ENCODE measurements at places on chromosomes 13 and 19. TPM values are rescaled to one million over a fixed set of nuclear protein-coding genes. Genes with fewer than 3 reads are reported as not detected.
A peak's percentile ranks its signal among the peaks of the same experiment; 100 is the strongest.

The PGLYRP2 gene
- total RNA-seq: not detected

The KLK15 gene
- total RNA-seq: not detected

The LIPE gene
- total RNA-seq: 5.9 TPM

The TTYH1 gene
- not detected for total RNA-seq

The FGF9 gene
- total RNA-seq: 1.6 TPM

GRCh38 chr13:78868991-78869390 lies 210.0 kb upstream of the OBI1 start:
- no peaks in the 10 kb centered on the region for H3K4me1 ChIP-seq
- no peak for DNase-seq
- H3K27ac ChIP-seq: no peak overlapping the region
- H3K27me3 ChIP-seq: no peaks in the 10 kb centered on the region

DNA sequence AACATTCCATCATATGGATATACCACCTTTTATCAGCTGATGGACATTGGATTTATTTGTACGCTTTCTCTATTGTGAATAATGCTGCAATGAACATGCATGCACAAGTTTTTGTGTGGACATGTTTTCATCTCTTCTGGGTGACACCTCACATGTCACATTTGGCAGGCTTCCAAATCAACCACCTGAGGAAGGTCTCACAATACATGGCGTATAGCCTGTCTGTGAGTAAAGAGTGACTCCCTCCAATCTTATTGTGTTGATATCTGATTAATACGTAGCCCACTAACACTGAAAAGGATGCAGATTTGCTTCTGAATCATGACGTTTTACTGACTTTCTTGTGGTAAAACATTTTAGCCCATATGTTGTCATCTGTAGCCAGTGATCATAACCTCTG lies 61.1 kb downstream of the SLC15A1 start:
- DNase-seq: no peak
- no peaks in the 10 kb centered on the region for H3K27me3 ChIP-seq
- no peaks in the 10 kb centered on the region for H3K4me1 ChIP-seq
- H3K27ac ChIP-seq: no peak overlapping the region
- no peaks in the 10 kb centered on the region for H3K36me3 ChIP-seq
- no peak overlapping the region for H3K4me3 ChIP-seq

DNA sequence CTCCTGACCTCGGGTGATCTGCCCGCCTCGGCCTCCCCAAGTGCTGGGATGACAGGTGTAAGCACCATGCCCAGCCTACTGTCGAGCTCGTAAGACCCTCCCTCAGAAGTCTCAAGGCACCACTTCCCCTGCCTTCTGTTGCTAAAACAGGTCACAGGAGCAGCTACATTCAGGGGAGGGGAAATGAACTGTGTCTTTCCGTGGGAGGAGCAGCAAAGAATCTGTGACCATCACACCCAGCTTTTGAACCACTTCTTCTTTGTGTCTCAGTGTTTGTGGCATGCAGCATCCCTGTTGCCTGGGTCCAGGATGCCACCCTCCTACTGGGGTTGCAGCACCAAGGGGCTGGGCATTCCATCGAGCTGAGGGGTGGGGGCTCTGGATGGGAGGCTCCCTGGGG lies 7.7 kb upstream of the CSNK1G2 start:
- no peak overlapping the region for H3K4me3 ChIP-seq
- no peak for DNase-seq
- peaks cover 9% of the 10 kb centered on the region for H3K27me3 ChIP-seq

DNA sequence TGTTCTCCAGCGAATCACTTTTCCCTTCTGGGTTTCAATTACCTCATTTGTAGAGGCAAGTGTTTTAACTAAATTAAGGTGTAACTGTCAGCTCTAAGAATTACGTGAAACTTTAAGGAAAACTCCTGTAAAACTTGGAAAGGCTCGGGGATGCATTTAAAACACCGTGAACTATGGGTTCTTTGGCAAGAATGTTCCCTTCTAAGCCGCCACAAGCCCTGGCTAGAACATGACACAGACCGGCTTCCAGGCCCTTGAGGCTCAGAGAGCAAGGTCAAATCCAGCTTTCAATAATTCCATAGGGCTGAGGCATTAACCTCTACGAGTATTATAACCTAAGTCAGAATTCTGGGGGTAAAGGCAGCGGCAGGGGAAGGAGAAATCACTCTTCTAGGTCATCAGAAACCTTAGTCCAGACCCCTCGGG lies 685 bp downstream of the VWA8 start:
- no peaks in the 10 kb centered on the region for H3K4me1 ChIP-seq
- no peaks in the 10 kb centered on the region for H3K27me3 ChIP-seq
- peak overlapping the region; percentile 82 for H3K4me3 ChIP-seq
- DNase-seq: peak; percentile 12
- H3K27ac ChIP-seq: peak overlapping the region; percentile 81

- no peaks in the 10 kb centered on the region for H3K27me3 ChIP-seq
- H3K36me3 ChIP-seq: peaks cover 8% of the 10 kb centered on the region
- peak overlapping the region; percentile 83 for H3K27ac ChIP-seq
These were observed 2.2 kb downstream of the HIF3A start for GRCh38 chr19:46299004-46299509.

DNA sequence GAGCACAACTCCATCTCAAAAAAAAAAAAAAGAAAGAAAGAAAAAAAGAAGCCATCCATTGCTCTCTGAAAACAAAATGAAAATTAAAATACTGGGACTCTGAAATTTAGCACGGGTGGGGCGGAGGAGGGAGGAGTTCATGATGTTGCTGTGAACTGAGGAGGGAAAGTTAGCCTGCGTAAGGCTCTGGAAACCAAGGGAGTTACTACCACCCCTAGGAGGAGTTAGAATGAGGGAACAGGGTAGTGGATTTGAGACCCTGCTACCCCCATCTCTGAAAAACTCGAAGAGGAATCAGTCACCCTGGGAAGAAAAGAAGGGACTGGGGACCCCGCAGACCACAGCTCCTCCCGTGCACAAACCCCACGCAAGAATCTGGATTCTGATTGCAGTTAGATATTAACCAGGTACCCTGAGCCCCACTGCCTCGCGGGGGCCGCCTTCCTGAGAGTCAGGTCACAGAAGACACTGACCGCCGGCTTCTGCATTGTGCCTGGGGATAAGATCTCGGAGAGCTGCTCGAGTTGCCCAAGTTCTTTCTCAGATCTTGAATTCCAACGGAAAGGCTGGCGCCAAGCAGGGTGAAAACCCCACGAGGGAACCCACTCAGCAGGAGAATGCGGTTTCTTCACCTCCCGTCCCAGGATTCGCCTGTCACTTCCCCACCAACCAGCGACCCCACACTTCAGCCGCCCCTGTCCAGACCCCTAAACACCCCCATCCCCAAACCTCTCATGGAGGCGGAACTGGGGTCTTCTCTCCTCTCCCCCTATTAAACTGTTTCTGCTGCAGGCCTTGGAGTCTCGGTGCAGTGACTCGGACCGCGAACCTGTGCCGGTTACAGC lies 870 bp downstream of the ZNF442 start:
- no peaks in the 10 kb centered on the region for H3K27me3 ChIP-seq
- H3K4me3 ChIP-seq: peak overlapping the region; percentile 83
- peak overlapping the region; percentile 94 for H3K27ac ChIP-seq
- H3K36me3 ChIP-seq: no peaks in the 10 kb centered on the region
- no peaks in the 10 kb centered on the region for H3K4me1 ChIP-seq

GRCh38 chr13:110338441-110339101 lies 31.5 kb downstream of the COL4A2 start:
- no peak overlapping the region for H3K4me3 ChIP-seq
- H3K4me1 ChIP-seq: peaks cover 68% of the 10 kb centered on the region
- H3K36me3 ChIP-seq: no peaks in the 10 kb centered on the region
- peak overlapping the region; percentile 47 for H3K27ac ChIP-seq
- no peak for DNase-seq

DNA sequence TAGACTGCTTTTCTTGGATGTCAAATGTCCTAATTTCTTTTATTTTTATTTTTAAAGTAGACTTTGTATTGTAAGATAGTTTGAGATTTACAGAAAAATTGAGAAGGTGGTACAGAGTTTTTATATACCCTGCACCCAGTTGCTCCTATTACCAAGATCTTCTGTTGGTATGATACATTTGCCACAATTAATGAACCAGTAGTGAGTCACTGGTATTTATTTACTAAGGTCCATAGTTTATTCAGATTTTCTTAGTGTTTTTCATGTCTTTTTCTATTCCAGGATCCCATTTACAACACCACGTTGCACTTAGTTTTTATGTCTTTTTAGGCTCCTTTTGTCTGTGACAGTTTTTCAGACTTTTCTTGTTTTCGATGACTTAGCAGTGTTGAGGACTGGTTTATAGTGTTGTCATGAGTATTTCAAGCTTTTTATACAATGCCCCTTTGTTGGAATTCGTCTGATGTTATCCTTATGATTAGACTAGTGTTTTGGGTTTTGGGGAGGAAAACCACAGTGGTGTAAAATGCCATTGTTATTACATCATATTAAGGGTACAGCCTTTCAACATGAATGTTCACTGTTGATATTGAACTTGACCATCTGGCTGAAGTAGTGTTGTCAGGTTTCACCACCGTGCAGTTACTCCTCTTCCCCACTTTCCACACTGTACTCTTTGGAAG lies 35.9 kb downstream of the COG3 start:
- DNase-seq: no peak
- H3K27ac ChIP-seq: peak overlapping the region; percentile 4
- H3K4me1 ChIP-seq: no peaks in the 10 kb centered on the region
- H3K27me3 ChIP-seq: no peaks in the 10 kb centered on the region

- DNase-seq: no peak
- peak overlapping the region; percentile 98 for H3K4me3 ChIP-seq
- peaks cover 25% of the 10 kb centered on the region for H3K36me3 ChIP-seq
- peak overlapping the region; percentile 31 for H3K27ac ChIP-seq
- peaks cover 15% of the 10 kb centered on the region for H3K4me1 ChIP-seq
- no peaks in the 10 kb centered on the region for H3K27me3 ChIP-seq
These were observed 574 bp downstream of the VMAC start for GRCh38 chr19:5905114-5905778.

- H3K4me3 ChIP-seq: no peak overlapping the region
- no peak overlapping the region for H3K27ac ChIP-seq
- H3K27me3 ChIP-seq: peaks cover 15% of the 10 kb centered on the region
- H3K36me3 ChIP-seq: no peaks in the 10 kb centered on the region
- DNase-seq: no peak
These were observed 6.3 kb downstream of the THSD1 start for GRCh38 chr13:52399708-52400107.

- no peaks in the 10 kb centered on the region for H3K27me3 ChIP-seq
- H3K36me3 ChIP-seq: no peaks in the 10 kb centered on the region
- H3K4me3 ChIP-seq: no peak overlapping the region
- H3K27ac ChIP-seq: no peak overlapping the region
- no peak for DNase-seq
- H3K4me1 ChIP-seq: no peaks in the 10 kb centered on the region
These were observed 306.0 kb downstream of the GPC5 start for GRCh38 chr13:91704398-91704797.
